ENCODE measurements at places on chromosomes 12 and 14.

- no peak for DNase-seq
Measured at GRCh38 chr12:58387199-58387598, 445.8 kb downstream of the ATP23 start.

DNA sequence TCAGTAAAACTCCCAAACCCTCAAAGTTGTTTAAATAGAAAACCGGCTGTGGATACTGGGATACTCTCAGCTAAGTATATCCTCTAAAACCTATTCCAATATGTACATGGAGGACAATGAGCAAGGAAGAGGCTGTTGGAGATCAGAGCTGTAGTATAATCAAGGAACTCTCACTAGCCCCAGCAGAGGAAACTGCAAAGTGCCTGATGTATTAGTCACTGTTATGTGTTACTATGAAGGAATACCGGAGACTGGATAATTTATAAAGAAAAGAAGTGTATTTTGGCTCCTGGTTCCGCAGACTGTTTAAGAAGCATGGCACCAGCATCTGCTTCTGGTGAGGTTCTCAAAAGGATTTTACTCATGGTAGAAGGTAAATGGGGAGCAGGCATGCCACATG, 65.6 kb upstream of the RPL10L start:
- no peak for DNase-seq

DNA sequence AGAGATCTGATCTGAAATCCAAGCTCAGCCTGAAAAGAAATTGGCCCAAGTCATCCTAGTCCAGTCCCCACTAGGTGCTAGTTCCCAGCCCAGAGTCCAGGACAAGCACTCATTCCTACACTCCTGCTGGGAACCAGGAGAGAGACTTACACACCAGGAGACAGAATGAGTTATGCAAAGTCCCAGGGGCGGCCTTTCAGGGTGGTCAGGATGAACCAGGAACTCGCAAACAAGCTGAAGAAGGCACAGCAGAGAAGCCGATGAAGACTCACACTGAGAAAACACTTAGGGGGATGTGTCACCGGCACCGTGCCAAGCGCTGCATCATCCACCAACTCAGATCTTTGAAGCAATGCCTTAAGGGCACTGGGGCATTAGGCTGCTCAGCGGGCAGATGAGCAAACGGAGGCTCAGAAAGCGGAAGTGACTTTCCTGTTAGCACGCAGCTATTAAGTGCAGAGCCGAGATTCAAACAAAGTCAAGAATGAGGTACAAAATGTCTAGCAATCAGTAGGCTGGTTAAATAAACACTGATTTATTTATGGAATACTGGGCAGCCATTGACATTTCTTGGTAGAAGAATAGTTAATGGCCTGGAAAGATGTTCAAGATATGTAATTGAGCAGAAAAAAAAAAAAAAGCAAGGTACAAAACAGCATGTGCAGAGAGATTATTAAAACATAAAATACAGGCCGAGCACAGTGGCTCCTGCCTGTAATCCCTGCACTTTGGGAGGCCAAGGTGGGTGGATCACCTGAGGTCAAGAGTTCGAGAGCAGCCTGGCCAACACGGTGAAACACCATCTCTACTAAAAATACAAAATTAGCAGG, 78.7 kb downstream of the LRRC74A start:
- DNase-seq, result peak; percentile 29

DNA sequence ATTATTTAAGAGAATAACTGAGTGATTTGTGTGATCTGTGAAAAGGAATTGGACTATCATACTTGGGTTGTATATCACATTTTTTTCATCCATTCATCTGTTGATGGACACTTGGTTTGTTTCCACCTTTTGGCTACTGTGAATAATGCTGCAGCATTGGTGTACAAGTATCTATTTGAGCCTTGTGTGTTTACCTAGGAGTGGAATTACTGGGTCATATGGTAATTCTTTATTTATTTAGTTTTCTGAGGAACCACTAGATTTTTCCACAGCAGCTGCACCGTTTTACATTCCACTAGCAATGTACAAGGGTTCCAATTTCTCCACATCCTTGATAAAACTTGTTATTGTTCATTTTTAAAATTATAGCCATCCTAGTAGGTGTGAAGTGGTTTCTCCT, 56.1 kb downstream of the APAF1 start:
- no peak for DNase-seq

- no peak for DNase-seq
Measured at GRCh38 chr12:68904351-68904962, 28.5 kb downstream of the CPM start.

GRCh38 chr12:124754949-124755800, 108.5 kb downstream of the SCARB1 start:
- peak; percentile 76 for DNase-seq

DNA sequence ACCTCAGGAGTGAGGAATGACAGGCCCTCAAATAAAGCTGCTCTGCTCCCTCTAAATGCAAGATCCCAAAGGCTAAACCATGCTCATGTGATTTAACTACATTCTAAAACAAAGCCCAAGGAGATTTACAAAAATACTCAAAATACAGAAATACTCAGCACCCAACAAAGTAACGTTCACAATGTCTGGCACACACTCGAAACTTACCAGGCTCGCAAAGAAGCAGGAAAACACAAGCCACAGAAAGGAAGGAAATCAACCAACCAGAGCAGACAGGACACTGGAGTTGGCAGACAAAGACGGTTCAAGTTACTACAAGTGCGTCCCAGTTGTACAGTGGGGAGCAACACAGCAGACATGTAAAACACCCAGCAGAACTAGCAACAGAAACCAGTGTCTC, 33.4 kb downstream of the STX2 start:
- no peak for DNase-seq

DNA sequence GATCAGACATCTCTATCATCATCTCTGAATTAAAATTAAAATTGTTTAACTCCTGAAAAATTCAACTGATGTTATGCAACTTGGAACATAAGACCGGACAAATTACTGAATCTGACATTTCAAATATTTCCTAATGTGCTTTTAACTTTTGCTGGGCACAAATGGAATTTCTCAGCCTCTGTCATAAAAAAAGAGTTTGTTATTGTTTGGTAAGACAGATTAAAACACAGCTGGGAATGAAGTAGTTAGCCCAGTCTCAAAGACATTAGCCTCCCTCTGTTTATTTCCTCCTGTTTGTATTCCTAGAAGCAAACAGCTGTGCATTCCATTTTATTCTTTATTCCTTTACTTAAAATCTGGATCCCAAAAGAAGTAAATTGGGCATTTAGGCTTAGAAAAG, 29.4 kb downstream of the PLEKHA5 start:
- DNase-seq, result no peak

DNA sequence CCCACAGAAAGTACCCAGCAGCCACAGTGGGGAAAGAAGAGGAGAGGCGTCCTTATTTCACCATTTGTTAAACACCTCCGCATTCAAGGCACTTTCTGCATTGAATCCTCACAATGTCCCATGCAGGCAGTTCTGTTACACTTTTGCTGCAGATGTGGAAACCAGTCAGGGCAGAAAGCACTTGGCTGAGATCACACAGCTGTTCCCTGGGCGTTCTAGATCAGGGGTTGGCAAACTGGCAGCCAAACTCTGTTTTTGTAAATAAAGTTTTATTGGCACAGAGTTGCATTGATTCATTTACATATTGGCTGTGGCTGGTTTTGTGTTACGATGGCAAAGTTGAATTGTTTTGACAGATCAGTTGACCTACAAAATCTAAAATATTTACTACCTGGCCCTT, 20.1 kb downstream of the FOXN4 start:
- no peak for DNase-seq

- no peak for DNase-seq
Measured at GRCh38 chr14:69701857-69702256, 65.1 kb upstream of the SRSF5 start.

DNA sequence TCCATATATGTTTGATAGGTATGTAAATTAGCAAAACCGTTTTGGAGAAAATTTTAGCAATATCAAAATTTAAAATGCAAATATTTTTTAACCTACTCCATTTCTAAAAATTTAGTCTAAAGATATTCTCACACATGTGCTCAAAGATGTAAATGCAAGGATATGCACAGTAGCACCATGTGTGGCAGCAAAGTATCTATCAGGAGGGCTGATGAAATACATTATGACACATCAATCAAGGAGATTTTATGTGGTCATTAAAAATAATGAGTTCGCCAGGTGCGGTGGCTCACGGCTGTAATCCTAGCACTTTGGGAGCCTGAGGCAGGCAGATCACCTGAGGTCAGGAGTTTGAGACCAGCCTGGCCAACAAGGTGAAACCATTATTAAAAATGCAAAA, 8.0 kb upstream of the C1R start:
- no peak for DNase-seq

GRCh38 chr14:50926851-50927386, 17.4 kb downstream of the PYGL start:
- no peak for DNase-seq

DNA sequence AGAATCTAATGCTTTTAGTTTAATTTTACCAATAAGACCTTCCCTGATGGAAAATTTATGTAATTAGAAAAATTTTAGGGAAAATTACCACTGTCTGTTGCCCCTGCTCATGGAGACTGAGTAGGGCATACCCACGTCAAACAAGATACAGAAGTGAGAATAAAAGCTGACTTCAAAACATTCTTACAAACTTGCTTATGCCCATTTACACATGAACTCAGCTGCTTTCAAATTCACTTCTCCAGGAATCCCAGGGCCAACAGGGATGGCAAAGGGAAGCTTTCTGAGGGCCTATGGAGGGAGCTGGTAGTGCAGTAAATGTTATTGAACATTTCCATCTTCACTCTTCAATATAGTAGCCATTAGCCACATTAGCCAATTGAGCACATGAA, 4.8 kb upstream of the NINJ2 start:
- DNase-seq, result no peak

DNA sequence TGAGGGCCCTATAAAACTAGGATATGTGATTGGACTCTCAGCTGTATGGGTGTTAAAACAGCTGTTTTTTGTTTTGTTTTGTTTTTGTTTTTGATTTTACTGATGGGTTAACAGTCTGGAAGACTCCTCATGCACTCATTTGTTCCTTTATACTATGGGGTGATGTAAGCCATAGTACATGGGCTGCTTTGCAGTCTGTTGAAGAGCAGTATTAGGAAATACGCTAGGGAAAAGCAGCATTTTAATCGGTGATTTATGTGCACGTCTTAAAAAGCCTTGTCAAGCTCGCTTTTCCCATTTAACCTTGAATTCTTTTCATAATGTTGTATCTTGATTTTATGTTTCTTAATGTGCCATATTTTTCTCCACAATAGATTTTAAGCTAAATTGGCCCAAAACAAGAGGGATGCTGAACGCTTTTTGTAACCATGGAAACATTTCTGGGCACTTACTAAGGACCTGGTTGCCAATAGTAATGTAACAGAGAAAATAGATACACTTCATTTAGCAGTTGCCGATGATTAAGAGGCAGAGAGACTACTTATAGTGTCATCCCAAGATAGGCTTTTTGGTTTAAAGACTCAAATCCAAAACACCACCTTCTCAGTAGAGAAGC, 244.0 kb downstream of the SNAPC1 start:
- DNase-seq, result no peak

DNA sequence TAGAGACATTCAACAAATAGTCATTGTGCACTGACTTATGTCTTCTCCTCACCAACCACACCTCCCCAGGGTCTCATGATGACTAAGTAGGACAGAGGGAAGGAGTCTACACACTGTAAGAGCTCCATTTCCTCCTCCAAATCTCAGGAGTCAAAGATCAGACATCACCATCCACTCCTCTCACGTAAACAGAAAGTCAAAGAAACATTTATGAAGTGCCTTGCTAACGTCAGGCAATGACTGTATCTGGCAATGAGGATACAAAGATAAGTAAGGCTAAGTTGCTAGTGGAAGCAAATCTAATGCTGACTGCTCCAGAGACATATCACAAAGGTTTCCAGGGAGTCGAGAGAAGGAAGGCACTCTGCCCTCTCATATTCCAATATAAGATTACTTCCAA, 88.9 kb downstream of the SLC2A13 start:
- DNase-seq, result no peak

- DNase-seq, result no peak
Measured at GRCh38 chr14:77638771-77639171, 22.3 kb upstream of the SPTLC2 start.

DNA sequence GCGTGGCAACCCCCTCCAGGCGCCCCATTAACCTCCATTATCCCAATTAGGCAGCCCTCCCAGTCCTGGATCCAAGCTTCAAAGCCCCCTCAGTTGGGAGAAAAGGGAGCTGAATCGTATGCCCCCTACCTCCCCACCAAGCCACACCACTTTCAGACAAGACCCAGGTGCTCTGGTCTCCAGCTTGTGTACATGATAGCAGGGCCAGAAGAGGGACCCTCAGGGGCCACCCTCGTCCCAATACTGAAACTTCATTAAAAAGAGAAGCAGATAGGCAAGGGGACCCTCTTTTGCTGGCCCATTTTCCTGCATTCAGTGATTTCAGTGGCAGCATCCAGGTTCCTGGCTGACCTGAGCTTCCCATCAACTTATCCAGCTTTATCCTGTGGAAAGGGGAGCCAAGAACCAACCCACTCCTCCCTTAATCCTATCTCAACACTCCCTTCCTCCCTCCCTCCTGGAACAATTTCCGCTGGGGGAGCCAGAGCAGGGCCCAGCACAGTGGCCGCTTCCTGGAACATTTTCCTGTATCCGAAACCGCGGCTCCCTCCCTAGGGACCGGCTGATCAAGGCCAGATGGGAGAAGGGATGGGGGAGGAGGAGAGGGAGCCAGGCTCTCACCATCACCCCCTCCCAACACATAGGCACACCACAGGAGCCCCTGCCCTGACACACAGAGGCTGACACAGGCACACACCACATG, 9.5 kb upstream of the SP7 start:
- DNase-seq, result no peak

GRCh38 chr14:61940666-61941420, 178.6 kb downstream of the SNAPC1 start:
- DNase-seq, result no peak

DNA sequence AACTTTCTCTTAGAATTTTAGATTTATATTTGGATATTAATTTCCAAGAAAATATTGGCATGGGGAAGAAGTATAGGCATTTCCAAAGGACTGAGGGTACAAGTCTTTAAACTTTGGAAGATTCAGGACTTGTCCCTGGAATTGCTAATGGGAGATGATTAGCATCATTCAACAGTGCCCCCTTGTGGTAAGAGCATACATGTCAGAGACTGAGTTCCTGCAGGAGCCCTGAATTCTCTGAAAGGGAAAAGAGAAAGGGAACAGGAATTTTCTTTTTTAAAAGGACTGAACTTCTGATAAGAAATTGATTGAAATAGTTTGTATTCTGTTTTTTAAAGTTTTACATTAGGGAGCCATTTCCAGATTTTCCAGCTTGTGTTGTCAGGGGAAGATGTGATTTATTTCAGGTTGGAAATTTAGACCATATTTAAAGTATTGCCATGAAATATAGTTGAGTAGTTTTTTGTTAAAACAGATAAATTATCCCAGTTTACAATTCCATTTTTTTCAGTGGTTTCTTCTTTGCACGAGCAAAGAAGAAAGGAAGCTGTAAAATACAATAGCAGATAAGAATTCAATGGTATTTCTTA, 44.0 kb upstream of the REP15 start:
- no peak for DNase-seq

Data from hypothalamus (tissue), 51 donors.